ENCODE measurements at places on chromosomes 7 and 10.
A peak's percentile ranks its signal among the peaks of the same experiment; 100 is the strongest.

DNA sequence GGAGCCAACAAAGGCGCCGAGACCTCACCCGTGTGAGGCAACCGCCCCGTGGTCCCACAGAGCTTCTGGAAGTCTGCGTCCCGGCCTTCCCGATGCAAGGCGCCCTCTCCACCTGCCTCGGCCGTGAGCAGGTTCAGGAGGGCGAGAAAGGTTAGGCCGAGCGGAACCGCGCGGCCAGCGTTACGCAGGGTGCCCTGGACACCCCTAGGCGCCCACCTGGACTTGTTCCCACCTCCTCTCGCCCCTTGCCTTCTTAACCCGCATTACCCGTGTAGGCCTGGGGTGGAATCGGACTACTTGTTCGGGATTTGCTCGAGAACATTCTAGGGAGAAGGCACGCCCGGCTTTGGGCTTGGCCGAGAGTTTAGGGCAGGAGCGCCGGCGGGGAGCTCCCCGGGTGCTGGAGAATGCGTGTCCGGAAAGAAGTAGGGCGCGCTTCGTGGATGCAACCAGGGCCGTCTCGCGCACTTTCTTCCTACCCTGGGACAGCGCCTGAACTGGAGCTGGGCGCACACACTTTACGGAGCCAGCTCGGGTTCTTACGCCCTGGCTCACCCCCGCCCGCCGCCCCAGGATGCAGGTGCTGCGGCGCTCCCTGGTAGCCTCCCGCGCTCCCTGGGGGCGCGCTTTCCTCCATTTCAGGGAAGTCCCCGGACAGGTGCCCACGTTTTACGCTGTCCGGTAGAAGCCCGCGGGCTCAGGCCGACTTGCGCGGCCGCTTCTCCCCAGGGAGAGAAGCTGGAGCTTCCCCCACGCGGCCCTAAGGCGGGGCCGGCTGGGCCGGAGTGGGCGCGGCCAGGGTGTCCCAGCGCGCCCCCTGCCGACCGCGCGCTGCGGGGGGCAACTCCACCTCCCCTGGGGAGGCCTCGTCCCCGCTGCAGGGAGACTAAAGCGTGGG, 74.5 kb downstream of the INSIG1 start:
- no peak for DNase-seq

DNA sequence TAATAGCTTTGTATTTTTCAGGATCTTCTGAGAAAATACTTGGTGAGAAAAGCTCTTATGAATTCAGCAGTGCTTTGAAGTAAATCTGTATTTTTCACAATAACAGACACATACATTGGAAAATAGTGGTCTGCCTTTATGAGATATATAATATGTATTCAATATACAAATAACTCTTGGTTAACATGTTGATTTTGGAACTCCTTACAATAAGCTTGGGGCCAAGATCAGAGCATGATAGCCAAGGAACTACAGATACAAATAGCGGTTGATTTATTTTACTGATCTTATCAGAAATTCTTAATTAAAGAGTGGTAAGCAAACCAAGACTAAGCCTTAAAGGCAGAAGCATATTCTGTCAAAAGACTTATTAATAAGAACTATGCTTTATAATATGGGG, 24.5 kb upstream of the NXPH1 start:
- no peak for DNase-seq

- DNase-seq, result no peak
These were observed 18.0 kb downstream of the TAS2R40 start for GRCh38 chr7:143239813-143240212.

GRCh38 chr10:84152769-84153168, 13.5 kb downstream of the GHITM start:
- DNase-seq, result no peak

GRCh38 chr7:71846160-71846559, 566.0 kb downstream of the CALN1 start:
- DNase-seq, result no peak

- no peak for DNase-seq
These were observed 261.5 kb downstream of the KLF6 start for GRCh38 chr10:3523309-3524050.

DNA sequence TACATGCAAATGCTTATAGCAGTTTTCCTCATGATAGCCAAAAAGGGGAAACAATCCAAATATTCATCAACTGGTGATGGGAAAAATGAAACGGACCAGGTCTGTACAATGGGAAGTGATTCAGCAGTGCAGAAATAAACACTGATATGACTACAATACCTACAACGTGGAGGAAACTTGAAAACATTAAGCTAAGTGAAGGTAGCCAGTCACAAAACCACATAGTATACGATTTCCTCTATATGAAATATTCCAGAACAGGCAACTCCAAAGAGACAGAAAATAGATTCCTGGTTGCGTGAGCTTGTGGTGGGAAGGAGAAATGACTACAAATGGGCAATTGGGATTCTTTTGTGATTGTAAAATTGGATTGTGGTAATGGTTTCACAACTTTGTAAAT, 263.1 kb upstream of the PITRM1 start:
- no peak for DNase-seq

- no peak for DNase-seq
These were observed 155.2 kb upstream of the NRP1 start for GRCh38 chr10:33489501-33490176.

DNA sequence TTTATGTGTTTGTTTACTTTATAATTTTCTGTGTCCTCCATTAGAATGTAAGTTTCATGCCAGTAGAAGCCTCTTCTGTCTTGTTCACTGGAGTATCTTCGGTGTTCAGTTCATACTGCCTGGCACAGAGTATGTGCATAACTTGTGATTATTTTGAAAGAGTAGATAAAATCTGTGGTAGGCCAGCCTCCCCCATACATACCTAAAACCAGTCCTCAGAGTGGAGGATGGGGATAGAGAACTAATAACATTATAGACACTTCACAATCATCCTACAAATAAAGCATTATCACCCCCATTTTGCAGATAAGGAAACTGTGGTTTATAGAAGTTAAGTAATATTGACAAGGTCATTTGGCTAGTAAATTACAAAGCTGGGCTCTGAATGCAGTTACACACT, 28.0 kb downstream of the VIM start:
- no peak for DNase-seq

- DNase-seq, result no peak
These were observed 71.2 kb downstream of the MINPP1 start for GRCh38 chr10:87575851-87576250.

GRCh38 chr10:20380401-20380800, 516.7 kb downstream of the NEBL start:
- DNase-seq, result no peak

- DNase-seq, result no peak
These were observed 6.9 kb downstream of the COX19 start for GRCh38 chr7:968205-969105.

DNA sequence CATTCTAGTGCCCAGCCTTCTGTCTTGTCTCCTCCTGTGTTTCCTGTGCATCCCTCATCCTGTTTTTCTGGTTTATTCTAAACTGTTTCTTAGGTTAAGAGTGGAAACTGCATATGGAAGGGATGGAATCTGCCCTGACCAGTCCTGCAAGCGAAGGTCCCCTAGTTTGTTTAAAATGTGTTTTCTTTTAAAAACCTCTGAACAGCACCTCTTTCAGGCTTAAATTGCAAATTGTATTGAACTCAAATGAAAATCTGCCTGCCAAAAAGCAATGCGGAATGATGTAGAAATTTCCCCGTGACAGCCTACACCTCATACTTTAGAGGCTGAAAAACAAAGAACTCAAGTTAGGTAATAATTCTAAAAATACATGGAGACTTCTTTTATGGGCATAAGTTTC, 222.8 kb upstream of the IMMP2L start:
- DNase-seq, result no peak

- DNase-seq, result no peak
These were observed 7.2 kb downstream of the TMEM120A start for GRCh38 chr7:75987026-75987804.

DNA sequence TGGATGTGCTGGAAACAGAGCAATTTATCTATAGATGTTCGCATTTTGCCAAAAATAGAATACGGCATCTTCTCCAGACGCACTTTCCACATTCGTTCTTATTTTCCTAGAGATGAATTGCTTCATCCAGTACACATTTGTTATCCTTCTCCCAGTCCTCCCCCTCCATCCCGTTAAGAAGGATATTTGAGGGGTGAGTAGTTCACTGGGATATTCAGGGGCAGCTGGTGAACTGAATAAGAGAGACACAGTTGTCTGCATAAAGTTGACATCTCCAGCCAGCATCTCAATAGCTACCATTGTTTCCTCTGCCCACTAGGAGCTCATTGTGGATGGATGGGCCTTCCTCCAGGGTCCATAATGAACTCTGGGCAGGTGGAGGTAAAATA, 456.8 kb upstream of the NRP1 start:
- peak; percentile 20 for DNase-seq

GRCh38 chr10:89891006-89891535, 189.7 kb downstream of the KIF20B start:
- no peak for DNase-seq

DNA sequence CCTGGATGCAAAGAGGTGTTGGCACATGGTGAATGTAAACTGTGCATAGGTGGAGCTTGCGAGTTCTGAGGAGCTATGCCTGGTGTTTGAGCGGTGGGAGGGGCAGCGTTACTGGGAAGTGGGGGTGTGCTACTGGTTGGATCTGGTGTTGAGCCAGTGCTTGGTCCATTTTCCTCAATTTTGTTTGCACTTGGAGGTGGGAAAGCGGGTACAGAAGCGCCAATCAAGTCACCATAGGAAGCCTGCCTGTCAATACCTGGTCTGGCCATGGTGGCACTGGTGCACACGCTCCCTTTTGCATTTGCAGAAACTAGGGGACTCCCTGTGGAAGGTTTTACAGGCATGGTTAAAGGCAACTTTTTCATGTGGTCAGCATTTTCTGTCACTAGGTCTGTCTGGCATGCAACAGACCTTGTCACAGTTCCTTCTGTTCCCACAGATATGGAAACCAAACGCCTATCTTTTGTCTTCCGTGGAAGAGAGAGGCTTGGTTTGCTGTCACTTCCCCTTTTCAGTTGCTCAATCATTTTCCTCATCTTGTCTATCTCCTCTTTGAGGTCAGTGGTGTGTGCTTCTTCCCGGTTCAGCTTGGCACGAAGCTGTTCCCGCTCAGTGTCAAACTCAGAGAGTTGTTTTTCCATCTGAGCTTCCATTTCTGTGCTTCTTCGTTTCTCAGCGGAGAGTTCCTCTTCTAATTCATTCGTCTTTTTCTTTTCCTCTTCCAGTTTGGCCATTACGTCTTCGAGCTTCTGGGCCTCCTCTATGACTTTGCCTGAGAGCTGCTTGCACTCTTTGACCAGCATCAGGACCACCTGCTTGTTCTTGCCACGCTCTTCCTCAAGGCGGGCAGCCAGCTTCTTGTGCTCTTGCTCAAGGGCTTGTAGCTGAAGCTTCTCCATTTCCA, 81.1 kb downstream of the CTTNBP2 start:
- DNase-seq, result no peak

DNA sequence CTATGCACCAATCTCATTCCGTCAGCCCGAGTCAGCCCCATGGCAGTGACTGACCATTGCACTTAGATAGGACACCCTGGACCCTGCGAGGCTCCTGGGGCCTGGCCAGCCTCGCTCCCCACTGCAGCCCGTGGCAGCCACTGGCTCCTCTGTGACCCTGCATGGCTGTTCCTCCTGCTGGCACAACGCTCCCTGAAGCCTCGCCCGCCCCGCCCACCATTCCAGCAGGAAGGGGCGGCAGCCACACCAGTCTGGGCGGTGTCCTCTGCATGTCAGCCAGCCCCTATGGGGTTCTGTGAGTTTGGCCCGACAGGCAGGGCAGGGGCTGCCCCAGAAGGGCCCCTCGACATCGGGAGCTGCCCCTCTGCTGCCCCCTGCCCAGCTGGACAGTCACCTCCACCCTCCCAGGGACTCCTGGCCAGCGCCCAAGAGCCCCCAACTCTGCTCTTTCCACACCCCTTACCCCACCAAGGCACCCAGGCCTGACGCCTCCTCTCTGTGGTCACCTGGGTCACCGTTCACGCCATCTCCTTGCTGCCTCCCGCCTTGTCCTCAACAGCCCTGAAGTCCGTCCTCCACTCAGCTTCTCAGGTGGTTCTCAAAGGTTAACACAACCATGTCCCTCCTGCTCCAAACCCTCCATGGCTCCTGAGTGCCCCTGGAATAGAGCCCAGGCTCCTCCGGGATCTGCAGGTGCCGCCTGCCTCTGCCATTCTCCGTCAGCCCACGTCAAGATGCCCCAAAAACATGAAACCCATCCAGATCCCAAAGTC, 103.5 kb downstream of the MICALL2 start:
- DNase-seq, result peak; percentile 56

DNA sequence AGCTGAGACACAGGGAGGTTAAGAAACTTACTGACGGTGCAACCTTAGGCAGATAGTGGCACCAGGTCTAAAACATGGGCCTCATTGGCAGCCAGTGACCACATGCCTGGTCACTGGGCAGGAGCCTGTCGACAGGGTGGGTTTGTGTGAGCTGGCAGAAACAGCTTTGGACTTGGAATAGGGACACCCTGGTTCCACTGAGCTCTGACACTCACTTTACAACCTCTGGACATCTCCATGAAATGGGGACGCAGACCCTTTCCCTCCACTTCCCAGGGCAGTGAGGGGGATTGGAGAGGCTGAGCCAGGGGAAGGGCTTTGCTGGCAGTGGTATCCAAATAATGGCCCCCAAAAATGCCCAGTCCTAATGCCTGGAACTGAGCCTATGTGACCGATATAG, 49.7 kb downstream of the OAT start:
- DNase-seq, result no peak

- no peak for DNase-seq
These were observed 193.1 kb downstream of the FGFR2 start for GRCh38 chr10:121405096-121405495.

DNA sequence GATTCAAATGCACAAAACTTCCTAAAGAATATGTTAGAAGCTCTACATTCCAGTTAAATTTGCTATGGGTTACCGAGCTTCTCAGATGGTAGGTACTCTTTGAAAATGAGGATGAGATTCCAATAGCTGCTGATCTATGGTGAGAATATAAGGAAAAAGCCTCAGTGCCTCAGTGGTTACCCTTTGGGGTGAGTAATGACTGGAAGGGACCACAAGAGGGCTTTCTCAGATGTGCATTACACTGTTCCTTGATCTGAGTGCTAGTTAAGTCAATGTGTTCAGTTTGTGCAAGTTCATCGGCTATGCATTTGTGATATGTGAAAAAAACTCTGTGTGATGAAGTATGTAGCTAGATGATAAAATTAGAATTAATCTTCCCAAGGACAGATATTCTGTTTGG, 3.5 kb downstream of the NRCAM start:
- peak; percentile 77 for DNase-seq

- no peak for DNase-seq
These were observed 91.2 kb upstream of the RET start for GRCh38 chr10:42985436-42986316.

- DNase-seq, result no peak
These were observed 15.6 kb upstream of the PPIF start for GRCh38 chr10:79331709-79332108.

GRCh38 chr10:128451879-128452278, 325.7 kb upstream of the MKI67 start:
- DNase-seq, result no peak

DNA sequence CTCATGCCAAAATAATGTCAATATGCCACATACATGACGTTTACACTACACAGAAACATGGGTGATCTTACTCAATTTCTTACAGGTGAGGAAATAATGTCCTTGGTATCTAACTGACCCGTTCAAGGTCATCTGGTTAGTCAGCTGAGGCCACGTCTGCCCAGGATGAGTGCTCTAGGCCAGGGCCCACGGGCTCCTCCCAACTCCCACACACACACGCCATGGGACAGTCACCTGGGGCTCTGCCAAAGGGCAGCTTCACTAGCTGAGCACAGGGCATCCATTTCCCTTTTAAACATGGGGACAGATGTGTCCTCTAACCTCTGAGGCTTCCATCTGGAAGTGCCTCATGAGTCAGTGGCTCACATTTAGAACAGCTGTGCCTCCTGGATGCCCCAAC, 123.9 kb downstream of the TNS3 start:
- DNase-seq, result peak; percentile 89
